Right lobe of liver (tissue), 6 donors: ENCODE measurements at places on chromosomes 16 and 17. TPM values are rescaled to one million over a fixed set of nuclear protein-coding genes. Genes with fewer than 3 reads are reported as not detected.
A peak's percentile ranks its signal among the peaks of the same experiment; 100 is the strongest.

OR1F1 gene
- total RNA-seq: not detected

SAMD14 gene
- total RNA-seq: 0.50 TPM

MRPL12 gene
- total RNA-seq: 64.7 TPM

ARHGAP23 gene
- 2.4 TPM for total RNA-seq

CCDC40 gene
- 2.9 TPM for total RNA-seq

MT4 gene
- total RNA-seq: not detected

DNA sequence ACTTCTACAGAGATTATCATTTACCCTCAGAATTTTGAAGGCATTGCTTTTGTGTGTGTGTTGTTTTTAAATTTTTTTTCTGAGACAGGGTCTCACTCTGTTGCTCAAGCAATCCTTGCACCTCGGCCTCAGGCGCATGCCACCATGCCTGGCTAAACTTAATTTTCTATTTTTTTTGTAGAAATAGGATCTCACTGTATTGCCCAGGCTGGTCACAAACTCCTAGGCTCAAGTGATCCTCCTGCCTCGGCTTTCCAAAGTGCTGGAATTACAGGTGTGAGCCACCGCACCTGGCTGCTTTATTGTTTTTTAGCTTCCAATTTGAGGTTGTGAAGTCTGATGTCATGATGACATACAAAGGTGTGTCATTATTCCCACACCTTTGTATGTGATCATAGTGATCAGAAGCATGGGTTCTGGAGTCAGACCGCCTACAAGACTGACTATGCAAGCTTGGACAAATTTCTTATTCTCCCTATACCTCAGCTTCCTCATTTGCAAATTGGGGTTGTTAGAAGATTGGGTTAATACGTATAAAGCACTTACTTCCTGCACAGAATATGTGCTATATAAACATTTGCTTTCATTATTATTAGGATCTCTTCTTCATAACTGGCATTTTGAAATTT lies 5.8 kb downstream of the SEPHS2 start:
- no peak for DNase-seq

GRCh38 chr16:82055728-82056549 lies 20.9 kb downstream of the HSD17B2 start:
- DNase-seq: no peak

DNA sequence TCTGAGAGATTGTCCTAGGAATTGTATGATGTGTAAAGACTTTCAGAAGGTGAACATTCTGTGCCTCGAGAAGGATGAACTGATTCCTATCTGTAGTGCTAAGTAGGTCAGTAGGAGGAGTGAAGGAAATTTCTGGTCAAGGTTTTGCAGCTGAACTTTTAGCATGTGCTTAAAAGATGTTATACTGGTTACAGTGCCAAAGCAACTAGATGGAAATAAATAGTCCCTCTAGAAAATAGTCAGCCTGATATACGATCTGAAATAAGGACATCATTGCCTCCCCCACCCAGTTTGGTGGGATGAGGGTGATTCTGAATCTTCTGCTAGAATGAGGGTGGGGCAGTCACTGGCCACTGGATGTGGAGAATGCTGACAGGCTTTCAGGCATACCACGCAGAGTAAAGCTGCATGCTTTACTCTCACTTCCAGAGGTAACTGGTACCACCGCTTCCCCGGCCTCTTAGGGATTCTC lies 57.2 kb upstream of the VPS4A start:
- no peak for DNase-seq

GRCh38 chr16:85954927-85955519 lies 56.1 kb downstream of the IRF8 start:
- no peak for DNase-seq

GRCh38 chr17:72613396-72613795 lies 479.1 kb downstream of the SLC39A11 start:
- no peak for DNase-seq

DNA sequence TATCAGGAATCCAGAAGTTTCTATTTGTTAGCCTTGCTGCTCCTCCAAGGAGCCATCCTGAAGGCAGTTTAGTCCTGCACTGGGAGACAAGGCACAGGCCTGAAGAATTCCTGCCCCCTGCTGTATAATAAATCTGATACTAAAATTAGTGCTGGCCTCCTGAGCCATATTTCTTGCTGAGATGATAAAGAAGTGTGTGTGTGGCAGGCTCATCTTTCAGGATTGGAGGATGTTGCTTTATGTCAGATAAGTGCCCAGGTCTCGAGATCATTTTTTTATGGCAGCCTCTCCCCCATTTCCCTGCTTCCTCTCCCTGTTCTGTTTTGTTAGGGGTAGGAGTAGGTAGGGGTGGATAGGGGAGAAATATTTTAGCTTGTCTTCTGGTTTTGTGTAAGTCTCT lies 26.0 kb downstream of the MSI2 start:
- no peak for DNase-seq

- DNase-seq: no peak
Measured at GRCh38 chr17:79714176-79715097, 16.3 kb upstream of the ENPP7 start.

GRCh38 chr16:85428168-85428898 lies 184.8 kb upstream of the GSE1 start:
- DNase-seq: peak; percentile 51

DNA sequence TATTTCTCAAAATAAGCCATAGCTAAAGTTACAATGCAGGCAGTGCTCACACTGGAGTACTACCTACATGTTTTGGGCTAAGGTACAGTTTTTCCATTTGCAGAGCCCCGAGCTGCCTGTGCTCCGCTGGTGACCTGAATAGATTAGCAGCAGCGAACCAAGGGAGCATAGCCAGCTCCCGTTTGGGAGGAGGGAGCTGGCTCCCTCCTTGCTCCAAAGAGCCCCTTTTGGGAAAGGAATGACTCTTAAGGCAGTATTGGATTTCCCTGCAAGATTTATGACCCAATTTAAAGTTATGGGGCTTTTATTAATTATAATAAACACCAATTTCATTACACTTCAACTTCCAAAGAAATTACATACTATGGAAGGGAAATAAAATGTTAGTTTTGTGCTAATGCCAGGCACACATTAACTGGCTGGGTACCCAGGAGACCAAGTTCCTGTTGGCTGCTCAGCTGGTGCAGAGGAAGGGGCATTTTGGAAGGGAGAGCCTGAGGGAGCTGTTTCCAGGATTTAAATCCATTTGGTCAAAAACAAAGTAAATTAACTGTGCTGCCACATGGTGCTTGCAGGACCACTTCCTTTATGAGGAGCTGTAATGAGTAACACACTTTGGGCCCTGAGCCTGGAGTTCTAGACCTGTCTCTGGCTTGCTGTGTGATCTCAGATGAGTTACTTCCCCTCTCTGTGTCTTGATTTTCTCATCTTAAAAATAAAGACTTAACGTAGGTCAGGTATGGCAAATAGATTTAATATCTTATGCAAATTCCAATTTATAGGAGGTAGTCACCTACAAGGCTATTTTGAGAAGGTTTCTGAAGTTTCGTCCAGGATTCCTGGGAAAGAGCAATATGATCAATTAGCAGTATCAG lies 362.1 kb upstream of the CCL2 start:
- DNase-seq: no peak

DNA sequence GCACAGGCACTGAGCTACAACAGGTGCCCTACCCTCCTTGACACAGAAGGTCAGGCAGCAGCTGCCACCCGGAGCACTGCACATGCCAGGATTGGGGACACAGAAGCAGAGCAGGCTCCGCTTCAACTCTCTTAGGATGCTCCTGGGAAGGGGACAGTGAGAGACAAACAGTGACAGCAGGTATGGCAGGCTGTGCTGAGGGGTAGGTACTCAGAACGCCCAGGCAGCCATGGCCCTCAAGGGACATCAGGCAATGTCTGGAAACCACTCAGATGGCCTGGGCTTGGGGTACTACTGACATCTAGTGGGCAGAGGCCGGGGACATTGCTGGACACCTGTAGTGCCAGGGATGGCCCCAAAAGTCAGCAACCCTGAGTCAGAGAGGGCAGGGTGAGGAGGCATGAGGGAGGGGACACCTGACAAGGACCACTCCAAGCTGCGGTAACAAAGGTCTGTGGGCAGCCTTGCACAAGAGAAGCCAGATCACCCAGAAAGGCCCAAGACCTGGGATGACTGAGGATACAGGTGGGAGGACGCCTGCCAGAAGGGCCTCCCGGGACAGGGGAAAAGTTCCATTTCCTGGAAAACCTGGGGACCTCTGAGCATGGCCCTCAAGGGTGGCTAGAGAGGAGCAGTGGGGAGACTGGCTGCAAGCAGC lies 21.2 kb downstream of the PEMT start:
- peak; percentile 71 for DNase-seq

DNA sequence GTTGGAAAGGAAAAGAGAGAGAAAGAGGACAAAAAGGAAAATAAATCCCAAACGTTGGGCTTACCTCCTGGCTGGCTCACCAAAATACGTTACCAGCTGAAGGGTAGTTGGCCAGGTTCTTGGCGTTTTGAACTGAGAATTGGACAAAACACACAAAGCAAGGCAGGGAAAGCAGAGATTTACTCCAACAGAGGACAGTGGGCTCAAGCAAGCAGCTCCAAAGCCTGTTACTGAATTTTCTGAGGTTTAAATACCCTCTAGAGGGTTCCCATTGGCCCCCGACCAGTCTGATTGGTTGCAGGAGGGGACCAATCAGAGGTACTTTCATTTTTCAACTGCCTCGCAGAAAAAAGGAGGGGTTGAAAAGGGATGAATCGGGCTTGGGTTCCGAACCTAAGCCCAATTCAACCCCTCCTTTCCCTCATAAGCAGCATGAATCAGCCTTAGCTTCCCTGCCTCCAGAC lies 55.6 kb upstream of the ALOX12 start:
- no peak for DNase-seq

DNA sequence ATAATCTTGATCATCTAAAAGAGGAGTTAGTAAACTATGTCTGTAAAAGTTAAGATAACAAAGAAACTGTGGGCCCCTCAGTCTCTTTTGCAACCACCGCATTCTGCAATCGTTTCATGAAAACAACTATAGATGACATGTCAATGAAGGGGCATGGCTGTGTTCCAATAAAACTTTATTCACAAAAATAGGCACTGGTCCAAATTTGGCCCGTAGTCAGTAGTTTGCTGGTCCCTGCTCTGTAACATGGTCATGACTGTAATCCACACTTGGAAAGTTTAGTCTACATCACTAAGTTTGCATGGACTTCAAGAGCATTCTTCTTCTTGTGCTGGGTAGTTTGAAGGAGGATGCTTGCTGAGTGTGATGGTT lies 299.3 kb upstream of the PSMD7 start:
- no peak for DNase-seq

DNA sequence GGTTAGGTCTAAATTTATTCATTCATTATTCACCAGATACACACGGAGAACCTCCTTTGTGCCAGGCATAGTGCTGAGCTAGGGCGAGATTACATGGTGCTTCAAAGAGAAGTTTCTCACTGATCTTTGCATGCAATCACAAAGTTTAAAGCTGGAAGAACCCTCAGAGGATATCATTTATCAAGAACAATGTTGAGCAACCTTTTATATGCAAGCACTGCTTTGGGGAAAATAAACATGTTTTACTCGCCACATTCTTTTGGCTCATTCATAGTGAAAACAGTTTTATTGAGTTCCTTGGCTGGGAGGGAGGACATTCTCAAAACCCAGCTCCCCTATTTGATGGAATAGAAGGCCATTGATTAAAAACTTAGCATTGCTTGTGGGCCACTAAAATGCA lies 49.8 kb upstream of the XYLT1 start:
- no peak for DNase-seq

GRCh38 chr16:90000733-90001427 lies 18.4 kb downstream of the DBNDD1 start:
- no peak for DNase-seq

GRCh38 chr16:66428682-66429251 lies 1.7 kb downstream of the BEAN1 start:
- DNase-seq: no peak

DNA sequence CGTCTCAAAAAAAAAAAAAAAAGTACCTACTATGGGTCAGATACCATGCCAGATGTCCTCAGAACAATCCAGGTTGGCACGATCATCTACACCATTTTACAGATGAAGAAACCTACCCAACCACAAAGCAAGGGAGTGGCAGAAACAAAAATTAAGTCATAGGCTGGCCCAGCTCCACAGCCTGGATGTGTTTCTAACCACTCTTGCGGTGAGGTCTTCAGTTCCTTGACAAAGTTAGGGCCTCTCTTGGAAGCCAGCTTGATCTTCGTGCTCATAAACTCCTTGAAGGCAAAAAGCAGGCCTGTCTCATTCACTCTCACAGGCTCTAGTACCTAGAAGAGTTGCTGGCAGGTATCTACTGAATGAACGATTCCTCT lies 6.2 kb downstream of the GGA2 start:
- no peak for DNase-seq

DNA sequence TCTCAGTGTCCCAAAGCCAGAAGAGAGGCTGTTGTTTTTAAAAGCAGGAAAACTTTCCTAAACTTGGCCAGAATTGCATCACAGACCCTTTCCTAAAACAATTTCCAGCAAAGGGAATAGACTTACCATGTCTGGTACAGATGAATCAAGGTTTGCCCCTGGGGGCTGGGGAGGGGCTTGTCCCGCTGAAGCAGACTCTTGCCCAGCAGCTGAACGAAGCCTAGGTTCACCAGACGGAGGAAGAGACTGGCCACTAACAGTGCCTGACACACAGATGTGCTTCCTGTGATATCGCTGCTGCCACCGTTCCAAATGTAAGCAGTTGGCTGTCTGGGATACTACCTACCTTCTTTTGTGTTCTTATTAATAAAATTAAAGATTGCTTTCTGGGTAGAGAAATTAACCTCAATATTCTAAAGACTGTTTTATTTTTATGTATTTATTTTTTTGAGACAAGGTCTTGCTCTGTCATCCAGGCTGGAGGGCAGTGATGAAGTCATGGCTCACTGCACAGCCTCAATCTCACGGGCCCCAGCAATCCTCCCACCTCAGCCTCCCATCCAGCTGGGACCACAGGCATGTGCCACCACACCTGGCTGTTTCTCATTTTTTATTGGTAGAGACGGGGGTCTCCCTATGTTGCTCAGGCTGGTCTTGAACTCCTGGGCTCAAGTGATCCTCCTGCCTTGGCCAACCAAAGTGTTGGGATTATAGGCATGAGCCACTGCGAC lies 13.5 kb downstream of the PRCD start:
- no peak for DNase-seq

GRCh38 chr16:47774661-47775060 lies 313.5 kb downstream of the PHKB start:
- no peak for DNase-seq

GRCh38 chr17:42286411-42287221 lies 1.7 kb upstream of the STAT5A start:
- DNase-seq: peak; percentile 44

GRCh38 chr17:7838090-7839075 lies 4.4 kb downstream of the KDM6B start:
- no peak for DNase-seq

- DNase-seq: peak; percentile 76
Measured at GRCh38 chr17:58112970-58113631, 29.9 kb downstream of the DYNLL2 start.

DNA sequence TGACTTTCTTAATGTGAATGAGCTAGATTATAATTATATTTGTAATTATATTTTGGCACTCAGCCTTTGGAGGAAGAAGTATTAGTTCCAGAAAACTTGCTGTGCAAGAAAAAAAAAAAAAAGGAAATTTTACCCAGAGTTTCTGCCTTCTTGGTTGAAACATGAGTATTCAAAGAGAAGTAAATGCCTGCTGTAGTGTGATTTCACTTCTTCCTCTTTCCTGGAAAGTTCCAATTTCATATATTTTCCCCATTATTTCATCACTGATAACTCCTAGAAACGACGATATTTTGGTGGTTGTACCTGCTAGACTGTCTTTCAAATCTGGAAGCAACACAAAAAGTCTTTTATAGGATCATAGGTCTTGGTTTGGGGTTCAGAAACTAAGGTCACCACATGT lies 20.4 kb upstream of the MPHOSPH6 start:
- DNase-seq: no peak
